Muscle of leg (tissue), 16 donors: ENCODE measurements at places on chromosomes 4 and X.

DNA sequence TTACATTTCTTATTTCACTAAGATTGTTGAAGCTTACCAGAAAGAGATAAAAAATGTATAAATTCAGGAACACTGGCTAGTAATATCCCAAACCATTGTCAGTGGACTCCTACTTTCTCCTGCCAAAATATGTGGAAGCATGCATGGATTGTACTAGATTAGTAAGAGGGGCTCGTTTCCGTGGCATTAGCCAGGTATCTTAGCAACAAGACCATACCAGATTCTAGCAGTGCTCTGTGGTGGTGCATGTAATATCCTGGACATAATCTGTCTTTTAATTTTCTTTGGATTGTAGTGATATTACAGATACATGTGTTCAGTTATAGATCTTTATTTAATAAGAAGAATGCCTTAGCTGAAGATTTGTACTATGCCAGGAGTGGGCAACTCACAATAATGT is 371.9 kb upstream of the PITX2 start:
- DNase-seq = peak; percentile 6

GRCh38 chrX:17380221-17380620 is 5.2 kb downstream of the NHS start:
- no peak for DNase-seq

DNA sequence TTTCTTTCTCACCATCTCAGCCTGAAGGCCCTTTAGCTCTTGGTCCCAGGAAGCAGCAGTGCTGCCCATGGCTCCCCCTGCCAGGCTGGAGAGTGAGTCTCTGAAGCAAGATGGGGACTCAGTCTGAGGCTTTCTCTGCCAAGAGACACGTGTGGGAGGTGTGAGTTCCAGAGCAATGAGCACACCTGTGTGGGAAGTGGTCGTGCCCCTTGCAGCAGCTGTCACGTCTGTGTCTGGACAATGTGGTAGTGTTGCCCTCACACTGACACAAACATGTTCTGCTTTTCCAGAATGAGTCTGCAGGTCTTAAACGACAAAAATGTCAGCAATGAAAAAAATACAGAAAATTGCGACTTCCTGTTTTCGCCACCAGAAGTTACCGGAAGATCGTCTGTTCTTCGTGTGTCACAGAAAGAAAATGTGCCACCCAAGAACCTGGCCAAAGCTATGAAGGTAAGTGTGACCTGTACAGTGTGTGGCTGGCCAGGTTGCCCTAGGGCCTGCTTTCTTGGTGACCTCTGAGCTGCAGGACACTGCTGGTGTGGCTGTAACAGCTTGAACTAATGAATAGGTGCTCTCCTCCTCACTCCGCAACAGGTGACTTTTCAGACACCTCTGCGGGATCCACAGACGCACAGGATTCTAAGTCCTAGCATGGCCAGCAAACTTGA is 1.9 kb downstream of the TACC3 start:
- DNase-seq = no peak

DNA sequence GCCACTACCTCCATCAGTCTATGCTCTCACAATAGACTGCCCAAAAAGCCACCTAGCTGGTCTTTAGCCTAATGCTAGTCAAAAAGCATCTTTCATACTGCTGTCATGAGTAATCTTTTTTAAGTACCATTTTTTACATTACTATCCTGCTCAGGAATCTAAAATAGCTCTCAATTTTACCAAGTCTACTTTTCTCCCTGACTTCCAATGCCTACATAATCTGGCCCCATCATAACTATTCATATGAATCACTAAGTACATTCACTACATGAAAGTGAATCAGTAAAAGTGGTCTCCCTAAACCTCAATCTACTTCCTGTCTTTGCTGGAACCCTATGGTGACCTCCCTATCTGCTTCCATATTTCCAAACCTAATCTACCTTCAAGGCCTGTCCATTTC is 105.9 kb downstream of the THOC2 start:
- no peak for DNase-seq

GRCh38 chrX:134603806-134604700 is 54.2 kb downstream of the PLAC1 start:
- DNase-seq = peak; percentile 87

DNA sequence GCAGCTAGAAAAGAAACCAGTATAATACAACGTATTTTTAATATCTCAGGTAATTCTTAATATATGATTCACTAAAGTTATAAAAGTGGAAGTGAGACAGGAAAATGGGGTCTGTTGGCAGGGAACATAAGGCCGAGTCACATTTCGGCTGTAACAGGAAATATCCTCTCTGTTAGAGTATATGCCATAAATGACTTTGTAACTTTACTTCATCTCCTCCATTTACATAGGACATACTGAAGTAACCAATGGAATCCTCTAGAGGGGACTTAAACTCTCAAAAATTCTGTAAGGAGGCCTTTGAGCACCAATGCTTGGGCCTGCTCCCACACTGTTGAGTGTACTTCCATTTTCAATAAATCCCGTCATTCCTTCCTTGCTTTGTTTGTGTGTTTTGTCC is 71.3 kb downstream of the ANKRD17 start:
- no peak for DNase-seq

GRCh38 chr4:31645236-31645635 is 925.1 kb downstream of the PCDH7 start:
- DNase-seq = no peak

DNA sequence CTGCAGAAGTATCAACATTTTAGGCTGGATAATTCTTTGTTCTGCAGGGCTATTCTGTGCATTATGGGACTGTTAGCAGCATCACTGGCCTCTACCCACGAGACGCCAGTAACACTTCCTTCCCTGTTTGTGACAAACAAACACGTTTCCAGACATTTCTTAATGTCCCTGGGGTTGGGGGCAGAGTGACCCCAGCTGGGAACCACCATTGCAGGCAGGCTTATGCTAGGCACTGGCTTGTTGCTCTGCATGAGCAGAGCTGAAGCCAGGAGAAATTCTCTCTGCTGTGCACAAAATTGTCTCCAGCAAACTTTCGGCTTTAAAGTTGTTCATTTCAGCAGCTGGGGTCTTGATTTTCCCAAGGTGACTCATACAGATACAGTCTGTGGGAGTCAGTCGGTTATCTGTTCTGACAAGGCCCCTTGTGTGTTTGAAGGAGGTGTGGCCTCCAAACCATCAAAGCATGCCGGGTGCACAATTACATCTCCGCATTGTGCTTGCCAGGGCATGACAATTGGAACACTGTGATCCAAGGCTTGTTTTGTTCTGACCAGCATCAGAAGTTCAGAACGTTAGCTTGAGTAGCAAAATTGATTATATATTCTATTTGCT is 156.4 kb upstream of the BOD1L1 start:
- DNase-seq = no peak

- DNase-seq = no peak
Observed at GRCh38 chr4:40210776-40211175, 13.9 kb downstream of the RHOH start.

GRCh38 chrX:50107470-50107869 is 93.3 kb downstream of the AKAP4 start:
- no peak for DNase-seq

GRCh38 chr4:145609481-145610427 is 9.4 kb upstream of the MMAA start:
- peak; percentile 87 for DNase-seq

DNA sequence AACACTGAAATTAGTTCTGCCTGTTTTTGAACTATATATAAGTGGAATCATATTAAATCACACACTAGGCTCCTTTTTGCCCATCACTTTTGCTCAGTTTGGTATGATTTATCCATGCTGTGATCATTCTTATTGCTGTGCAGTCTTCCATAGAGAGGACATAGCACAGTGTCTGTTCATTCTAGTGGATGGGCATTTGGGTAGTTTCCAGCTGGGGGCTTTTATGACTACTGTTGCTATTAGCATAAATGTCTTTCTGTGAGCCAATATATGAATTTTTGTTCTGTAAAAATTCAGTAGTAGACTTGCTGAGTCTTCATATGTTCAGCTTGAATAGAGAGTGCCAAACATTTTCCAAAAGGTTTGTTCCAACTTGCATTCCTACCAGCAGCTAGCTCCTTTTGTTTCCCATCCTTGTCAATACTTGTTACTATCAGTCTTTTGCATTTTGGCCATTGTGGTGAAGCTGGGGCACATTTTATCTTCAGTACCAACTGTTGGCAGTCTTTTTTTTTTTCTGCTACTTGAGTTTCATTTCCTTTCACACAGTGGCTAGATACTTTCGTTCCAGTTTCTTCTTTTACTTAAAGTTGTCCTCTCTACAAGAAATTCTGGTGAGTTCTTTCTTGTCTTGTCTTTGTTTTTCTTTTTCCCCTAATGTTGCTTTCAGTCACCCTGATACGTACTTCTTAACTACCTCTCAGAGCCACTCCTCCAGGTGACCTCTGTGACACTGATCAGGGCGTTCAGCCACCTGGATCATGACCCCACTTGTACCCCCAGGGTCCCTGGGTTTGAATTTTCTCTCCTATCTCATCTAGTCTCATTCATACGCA is 87.0 kb downstream of the ANXA3 start:
- peak; percentile 20 for DNase-seq
